Stimulated activated CD8-positive, alpha-beta memory T cell treated with anti-CD3 and anti-CD28 coated beads, Interleukin-4, amount 100 ng/mL, for 24 hours (primary cell): ENCODE measurements at places on chromosomes 2 and 18.

DNA sequence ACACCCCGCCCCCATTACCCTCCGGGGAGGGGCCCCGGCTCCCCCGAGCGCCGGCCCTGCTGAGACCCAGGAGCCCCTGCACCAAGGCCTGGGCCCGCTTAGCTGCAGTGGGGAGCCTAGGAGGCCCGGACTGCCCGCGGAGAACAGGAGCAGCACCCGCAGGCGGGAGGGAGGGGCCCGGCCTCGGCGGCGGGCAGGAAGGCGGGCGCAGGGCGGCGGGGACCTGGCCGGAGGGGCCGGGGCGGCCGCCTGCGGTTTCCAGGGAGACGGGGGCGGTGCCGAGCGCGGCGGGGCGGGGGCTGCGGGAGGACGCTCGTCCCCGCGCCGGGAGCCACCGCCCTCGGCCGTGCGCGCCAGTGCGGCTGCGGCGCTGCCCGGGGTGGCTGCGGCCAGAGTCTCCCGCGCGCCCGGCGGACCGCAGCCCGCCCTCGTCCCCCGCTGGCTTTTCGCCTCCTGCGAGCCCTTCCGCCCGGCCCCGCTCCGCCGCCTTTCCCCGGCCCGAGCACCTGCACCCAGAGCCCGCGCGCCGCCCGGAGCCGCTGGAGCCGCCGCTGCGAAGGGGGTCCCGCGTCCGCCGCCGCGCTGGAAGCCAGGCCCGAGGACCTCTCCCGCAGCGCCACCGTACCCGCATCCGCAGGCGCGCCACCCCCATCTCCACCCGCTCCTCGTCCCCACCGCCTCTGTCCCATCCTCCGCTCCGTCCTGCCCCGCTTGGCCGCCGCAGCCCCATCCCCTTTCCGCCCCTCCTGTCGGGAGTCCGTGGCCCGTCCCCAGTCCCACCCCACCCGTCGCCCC, 17.2 kb downstream of the GPC1 start:
- no peak for DNase-seq

GRCh38 chr2:199465988-199466691, 8.4 kb upstream of the SATB2 start:
- DNase-seq, result no peak

DNA sequence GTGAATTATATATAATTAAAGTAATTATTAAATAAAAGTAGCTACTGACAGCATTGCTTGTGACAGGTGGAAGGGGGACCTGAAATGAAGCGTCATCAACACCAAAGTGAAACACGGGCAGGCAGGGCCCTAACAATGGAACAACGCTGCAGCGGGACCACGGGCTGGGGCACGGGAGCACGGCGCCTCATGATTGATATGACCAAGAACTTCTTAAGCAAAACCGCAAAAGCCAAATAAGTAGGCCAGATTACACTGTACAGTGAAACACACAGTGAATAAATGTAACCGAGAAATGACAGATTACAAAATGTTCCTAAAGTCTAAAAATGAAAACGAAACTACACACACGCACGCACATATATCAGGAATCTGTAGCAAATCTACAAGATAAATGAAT, 81.4 kb downstream of the SNTG2 start:
- DNase-seq, result peak; percentile 22

GRCh38 chr18:75923169-75923568, 495.7 kb upstream of the SMIM21 start:
- DNase-seq, result no peak

DNA sequence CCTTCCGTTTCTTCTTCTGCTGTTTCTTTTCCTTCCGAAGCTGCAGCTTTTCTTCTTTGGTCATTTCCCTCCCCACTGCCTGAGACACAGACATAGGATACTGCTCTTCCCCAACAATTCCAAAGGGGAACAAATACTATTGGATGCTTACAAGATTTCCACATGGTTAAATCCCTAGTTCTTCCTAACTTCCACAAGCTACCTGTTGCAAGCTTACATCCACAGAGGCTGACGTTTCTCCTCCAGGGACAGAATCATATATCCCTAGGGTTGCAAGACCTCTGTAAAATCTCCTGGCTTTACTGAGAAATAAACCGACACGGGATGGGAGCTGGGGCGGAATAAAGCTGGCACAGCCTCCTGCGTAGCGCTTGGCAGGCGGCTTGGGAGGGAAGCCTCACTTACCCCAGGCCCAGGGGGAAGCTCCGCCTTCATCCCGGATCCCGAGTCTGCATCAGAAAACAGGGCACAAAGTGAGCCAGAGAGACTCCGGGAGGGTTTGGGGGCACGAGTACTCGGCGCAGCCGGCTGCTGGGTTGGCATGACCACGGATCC, 590 bp downstream of the EIF2B4 start:
- no peak for DNase-seq

DNA sequence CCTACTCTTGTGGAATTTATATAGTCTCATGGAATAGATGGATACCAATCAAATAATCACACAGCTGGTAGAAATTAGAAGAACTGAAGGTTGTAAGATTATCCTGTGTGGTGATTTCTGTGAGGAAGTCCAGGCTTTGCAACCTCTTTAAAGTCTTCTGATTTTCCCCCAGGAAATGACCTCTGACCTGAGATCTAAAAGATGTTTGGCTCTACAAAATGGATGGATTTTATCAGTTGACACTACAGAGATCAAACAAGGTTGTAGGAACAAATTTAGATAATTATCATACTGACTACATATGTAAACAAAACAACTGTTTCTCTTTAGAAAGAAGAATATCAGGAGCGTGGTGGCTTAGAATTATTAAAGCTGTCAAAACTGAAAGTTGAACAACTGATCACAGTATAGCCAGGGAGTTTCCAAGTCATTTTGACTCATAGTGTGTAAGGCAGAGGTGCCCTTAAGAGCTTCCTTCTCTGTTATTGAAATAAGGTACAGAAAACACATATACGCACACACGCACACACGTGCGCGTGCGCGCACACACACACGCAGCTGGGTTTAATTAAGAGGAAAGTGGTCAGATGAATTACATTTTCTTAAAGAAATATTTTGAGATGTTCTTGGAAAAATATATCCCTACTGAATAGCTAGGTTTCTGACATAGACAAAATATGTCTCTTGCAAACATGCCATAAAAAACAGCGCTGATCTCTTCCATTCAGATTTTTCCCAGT, 35.5 kb upstream of the PELI1 start:
- DNase-seq, result no peak

DNA sequence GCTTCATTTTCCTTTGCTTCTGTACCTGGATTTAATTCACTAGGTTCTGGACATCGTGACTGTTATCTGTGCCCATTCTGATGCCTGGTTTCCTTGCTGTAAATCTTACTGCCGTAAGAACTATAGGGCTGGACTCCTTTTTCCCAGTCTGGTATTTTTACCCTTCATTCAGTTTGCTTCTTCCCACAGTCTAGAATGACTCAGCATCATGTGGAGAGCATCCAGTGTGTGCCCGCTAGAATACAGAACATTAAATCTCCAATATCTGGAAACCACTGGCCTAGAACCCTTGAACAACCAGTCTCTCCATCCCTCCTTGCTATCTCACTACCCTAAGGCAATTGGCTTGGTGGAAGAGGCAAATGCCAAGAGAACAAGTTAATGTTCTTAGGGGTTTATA, 1075.4 kb upstream of the ZEB2 start:
- no peak for DNase-seq

- no peak for DNase-seq
Measured at GRCh38 chr2:229387866-229388265, 116.8 kb upstream of the PID1 start.

DNA sequence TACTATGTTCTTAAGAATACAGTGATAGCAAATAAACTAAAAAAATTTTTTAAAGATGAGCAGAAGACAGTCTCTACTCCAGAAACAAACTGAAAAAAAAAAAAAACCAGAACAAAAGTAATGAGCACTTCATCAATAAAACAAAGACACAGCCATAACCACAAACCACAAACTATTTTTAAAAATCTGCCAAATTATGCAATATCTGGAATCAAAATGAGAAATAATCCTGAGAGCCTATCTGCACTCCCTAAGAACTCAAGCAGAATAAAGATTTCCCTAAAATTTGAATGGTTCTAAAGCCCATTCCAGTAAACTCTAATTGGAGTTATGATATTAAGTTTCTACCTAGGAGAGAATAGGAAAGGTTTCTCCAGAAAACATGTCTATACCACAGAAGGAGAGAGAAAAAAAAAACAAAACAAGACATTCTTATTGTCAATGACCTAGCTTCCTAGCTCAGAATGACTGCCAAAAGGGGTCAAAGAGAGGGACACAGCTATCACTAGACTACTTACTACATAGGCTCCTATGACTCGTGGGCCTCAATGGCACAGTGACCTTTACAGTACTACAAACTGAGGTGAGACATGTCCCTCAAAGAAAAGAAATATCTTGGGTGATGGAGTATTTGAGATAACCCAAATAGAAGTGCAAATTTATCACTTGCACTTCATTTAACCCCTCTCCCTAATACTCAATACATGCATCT, 262.8 kb downstream of the ZEB2 start:
- DNase-seq, result no peak

DNA sequence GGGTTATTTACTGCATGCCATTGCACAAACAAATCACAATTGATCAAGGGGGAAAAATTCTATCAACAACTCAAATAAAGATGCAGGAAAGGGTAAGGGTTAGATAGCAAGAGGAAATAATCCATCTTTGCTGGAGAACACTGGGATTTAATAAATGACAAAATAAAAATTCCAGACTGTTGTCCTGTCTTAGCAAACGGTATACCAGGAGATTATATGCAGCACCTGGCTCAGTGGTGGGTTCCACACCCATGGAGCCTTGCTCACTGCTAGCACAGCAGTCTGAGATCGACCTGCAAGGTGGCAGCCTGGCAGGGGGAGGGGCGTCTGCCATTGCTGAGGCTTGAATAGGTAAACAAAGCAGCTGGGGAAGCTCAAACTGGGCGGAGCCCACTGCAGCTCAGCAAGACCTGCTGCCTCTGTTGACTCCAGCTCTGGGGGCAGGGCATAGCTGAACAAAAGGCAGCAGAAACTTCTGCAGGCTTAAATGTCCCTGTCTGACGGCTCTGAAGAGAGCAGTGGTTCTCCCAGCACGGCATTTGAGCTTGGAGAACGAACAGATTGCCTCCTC, 296.5 kb upstream of the THSD7B start:
- DNase-seq, result no peak

- DNase-seq, result no peak
Measured at GRCh38 chr2:216306868-216307267, 65.4 kb downstream of the MARCHF4 start.

DNA sequence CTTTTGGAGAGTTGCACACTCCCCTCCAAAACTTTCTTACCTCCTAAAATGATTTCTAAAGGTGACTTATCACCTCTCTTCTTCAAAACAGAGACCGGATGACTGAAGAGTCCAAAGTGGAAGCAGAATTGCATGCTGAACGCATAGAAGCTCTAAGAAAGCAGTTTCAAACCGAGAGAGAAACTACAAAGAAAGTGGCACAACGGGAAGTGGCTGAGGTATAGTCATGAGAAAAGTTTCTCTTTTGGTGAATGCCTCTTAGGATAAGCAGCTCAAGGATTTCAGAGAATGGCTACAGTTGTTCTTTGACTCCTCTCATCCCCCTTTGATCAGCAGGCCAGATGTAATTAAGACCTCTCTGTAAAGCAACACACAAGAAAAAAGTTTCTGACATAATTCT, 73.6 kb downstream of the GTF3C3 start:
- DNase-seq, result no peak

GRCh38 chr2:12979066-12979465, 262.3 kb downstream of the TRIB2 start:
- DNase-seq, result no peak

GRCh38 chr2:192254444-192254843, 59.7 kb upstream of the TMEFF2 start:
- no peak for DNase-seq

- DNase-seq, result no peak
Measured at GRCh38 chr2:190060626-190061025, 1.9 kb downstream of the MSTN start.

- DNase-seq, result no peak
Measured at GRCh38 chr2:241381872-241382271, 25.8 kb downstream of the FARP2 start.

DNA sequence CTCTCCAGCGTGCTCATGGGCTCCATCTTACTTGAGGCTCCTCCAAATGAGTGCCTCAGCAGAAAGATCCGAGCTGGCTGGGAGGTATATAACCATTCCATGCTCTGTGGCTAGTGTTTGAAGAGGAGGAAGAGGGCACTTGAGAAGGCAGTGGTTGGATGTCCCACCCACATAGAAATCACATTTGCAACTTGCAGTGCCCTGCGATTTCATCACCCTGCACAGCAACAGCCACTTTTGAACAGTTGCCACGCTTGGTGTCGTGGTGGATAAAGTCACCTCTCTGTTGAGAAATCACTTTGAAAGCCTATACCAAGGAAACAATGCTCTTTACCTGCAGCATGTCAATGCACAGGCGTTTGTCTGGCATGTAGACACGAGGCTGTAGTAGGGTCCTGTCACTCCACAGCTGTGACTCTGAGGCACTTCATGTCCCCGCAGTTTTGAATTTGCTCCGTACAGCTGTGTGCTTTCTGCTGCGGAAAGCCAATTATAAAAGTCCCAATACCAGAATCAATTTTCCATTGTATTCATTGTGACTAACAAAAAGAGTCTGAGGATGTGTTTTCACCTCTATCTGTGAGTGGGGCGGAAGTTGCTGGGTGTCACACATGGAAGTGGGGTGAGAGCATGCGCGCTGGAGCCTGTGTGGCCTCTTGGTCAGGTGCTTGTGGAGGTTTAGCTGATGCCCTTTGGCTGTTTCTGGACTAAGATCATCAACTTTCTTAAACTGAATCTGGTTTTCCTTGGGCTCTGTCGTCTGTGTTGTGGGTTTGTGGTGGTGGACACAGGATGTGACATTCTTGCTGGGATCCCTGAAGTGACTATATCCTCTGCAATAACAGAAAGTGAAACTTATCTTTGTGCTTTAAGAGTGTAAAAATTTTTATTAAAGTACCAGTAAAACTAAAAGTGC, 2.8 kb downstream of the CNDP2 start:
- peak; percentile 73 for DNase-seq

GRCh38 chr2:31214444-31214915, 2.8 kb downstream of the CAPN14 start:
- DNase-seq, result no peak

DNA sequence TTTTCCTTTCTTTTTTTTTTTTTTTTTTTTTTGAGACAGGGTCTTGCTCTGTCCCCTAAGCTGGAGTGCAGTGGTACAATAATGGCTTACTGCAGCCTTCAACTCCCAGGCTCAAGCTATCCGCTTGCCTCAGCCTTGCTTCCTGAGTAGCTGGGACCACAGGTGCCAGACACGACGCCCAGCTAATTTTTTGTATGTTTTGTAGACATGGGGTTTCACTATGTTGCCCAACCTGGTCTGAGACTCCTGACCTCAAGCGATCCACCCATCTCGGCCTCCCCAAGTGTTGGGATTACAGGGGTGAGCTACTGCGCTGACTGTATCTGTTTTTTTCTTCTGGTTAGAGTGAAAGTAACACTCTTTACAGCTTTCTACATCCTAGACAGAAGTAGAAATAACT, 240.3 kb upstream of the FBXO11 start:
- no peak for DNase-seq

- no peak for DNase-seq
Measured at GRCh38 chr18:55477499-55477859, 110.5 kb downstream of the TCF4 start.

DNA sequence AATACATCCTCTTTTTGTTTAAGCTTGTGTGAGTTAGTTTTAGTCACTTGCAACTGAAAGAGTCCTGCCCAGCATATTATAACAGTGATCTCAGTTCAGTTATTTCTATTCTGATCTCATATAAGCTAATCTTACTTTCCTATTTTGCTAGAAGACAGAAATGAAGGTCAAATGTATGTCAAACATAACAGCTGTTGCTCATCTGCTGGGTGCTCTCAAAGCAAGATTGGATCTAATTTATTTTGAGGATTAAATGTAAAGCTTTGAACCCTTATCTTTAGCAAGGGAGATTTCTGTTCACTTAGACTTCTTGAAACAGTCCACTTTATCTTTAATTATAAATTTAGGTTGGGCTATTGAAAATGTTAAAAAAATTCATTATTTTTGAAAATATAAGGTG, 31.2 kb downstream of the CRYGD start:
- no peak for DNase-seq
